ENCODE measurements at places on chromosomes 16 and 17.

GRCh38 chr17:44155488-44155887, 13.8 kb downstream of the HROB start:
- DNase-seq: no peak

- no peak for DNase-seq
Measured at GRCh38 chr16:74461826-74462225, 40.5 kb upstream of the CLEC18B start.

- no peak for DNase-seq
Measured at GRCh38 chr16:76318565-76318964, 41.4 kb downstream of the CNTNAP4 start.

- no peak for DNase-seq
Measured at GRCh38 chr16:11312718-11313492, 31.8 kb upstream of the PRM1 start.

DNA sequence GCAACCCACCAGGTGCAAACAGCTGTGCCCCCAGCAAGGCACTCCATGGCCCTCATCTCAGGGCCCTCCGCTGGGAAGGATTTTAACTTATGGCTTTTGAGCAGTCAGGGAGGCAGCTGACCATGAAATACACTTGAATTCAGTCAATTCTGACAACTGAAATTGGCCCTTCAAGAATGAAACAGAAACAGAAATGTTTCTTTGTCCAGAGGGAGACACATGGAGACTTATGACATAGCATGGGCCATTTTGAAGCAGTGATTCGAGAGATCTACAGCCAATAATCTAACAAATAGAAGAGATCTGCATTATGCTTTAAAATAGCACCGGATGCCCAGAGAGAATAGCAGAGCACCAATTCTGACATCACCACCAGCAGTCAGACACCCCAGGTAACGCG, 7.5 kb downstream of the CACNG1 start:
- DNase-seq: no peak

DNA sequence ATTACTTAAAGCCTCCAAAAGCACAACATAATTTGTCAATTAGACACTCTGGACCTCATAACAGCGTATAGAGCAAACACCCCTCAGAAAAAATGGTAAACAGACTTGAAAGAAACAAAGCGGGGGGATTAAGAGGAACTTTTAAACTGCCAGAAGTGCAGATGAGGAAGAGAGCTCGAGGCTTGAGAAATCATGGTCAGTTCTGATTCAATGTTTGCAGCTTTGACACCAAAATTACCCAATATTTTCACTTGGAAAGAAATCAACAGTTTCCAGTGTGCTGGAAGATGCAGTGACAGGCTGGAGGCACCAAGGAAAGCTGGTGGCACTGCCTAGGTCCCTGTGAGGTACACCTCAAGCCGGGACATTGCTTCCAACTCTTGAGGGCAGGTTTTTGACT, 180.9 kb upstream of the TOX3 start:
- DNase-seq: no peak

DNA sequence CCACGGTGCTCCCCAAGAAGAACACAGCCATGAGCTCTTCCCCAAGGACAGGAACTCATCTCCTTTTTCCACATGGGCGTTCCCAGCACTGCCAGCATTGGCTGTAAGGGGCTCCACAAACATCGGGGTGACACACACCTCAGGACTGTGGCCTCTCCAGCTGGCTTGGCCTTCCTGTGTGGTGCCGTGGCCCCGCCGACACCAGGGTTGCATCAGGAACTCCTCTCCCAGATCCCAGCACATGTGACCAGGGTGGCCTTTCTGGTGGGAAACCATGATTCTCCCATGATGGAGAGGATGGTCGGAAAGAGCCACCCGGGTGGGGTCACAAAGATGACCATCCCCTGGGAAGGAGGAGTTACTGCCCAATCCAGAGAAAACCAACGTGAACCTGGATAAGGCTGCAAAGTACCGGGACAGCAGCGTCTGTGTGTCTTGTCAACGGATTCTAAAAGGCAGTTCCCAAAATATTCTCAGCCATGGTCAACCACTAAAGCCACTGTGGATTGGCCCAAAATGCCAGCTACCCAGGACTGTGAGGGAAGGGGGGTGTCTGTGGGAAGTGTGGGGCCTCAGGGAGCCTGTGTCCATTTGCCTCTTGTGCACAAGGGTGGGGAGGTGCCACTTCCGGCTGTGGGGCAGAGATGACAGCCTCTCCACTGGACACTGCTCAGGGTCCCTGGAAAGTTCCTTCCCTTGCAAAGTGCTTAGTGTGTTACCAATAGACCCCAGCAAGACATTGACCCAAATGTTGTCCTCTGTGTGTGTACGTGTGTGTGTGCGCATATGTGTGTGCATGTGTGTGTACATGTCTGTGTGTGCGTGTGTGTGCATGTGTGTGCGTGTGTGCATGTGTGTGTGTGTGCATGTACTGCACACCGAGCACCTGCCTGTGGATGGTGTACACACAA, 78.0 kb upstream of the CBX4 start:
- no peak for DNase-seq

DNA sequence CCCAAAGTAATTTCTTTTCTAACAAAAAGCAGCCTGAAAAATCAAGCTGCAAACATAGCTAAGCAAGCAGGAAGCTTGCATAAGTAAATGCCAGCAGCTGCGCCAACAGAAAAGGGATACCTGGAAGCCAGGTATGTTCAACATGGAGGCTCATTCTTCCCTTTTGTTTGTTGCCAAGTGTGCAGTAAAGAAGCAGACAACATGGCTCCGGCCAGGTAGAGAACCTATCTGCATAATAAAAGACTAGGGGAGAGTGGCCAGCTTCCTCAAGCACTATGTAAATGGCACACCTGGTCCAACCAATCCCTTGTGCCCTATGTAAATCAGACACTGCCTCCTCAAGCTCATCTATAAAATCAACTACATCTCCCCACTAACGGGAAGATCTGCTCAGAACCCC, 1407.0 kb downstream of the CDH11 start:
- no peak for DNase-seq

- no peak for DNase-seq
Measured at GRCh38 chr16:64626776-64627175, 495.1 kb downstream of the CDH11 start.

- DNase-seq: no peak
Measured at GRCh38 chr17:917941-918740, 61.4 kb downstream of the NXN start.

DNA sequence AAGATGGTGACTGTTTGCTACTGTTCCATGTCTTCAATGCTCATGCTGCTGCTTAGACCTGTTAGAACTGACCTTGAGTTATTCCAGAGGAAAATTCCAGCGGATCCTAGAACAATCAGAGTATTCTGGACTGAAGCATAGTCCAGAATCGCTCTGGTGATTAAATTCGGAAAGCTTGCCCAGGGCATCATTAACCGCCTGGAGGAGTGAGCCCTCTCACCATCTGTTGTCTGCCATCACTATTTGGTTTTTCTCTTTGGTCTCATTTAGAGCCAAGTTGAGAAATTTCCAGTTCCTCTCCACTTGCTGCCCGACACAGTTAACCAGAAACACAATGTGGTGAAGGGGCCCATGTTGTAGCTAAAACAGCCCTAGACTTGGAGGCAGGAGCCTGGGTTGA, 104.1 kb downstream of the BMERB1 start:
- no peak for DNase-seq

DNA sequence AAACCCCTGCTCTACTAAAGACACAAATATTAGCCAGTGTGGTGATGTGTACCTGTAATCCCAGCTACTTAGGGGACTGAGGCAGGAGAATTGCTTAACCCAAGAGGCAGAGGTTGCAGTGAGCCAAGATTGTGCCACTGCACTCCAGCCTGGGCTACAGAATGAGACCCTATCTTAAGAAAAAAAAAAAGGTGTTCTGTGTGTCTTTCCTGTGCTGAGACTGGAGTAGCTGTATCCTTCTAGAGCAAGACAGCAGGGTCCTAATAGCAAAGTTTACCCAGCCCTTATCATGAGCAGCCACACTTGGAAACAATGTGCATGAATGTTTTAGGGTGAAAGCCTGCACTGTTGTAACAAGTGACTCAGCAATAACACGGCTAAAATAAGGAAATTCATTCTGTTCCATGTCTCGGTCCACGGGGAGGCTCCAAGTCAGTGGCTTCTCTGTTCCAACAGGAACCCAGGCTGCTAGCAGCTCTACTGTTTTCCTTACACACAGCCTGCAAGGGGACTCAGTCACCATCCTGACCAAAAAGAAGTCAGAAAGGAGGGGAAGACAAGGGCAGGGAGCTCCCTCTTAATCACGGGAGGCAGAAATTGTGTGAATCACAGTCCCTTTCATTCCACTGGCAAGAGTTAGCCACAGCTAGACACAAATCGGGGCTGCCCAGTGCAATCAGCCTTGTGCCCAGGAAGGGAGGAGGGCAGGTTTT, 7.1 kb upstream of the SLC5A11 start:
- no peak for DNase-seq

DNA sequence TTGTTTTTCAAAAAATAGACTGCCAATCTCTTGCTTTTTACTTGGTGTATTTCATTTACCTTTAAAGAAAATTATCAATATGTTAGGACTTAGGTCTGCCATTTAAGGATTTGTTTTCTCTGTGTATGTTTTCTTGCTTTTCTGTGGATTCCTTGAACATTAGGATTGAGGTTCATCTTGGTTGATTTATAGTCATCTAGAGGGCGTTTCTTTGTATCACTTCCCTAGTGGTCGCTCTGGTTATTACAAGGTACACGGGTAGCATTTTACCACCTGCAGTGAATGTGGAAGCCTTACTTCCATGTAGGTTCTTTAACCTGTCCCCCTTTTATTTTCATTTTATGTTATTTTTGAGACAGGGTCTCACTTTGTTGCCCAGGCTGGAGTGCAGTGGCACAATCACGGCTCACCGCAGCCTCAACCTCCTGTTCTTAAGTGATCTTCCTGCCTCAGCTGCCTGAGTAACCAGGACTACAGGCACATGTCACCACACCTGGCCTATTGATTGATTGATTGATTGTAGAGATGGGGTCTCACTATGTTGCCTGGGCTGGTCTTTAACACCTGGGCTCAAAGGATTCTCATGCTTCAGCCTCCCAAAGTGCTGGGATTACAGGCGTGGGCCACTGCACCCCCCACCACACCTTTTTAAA, 35.2 kb upstream of the CBX4 start:
- no peak for DNase-seq

GRCh38 chr17:18074566-18075272, 13.0 kb upstream of the DRG2 start:
- DNase-seq: no peak

- no peak for DNase-seq
Measured at GRCh38 chr17:76529224-76530094, 8.1 kb downstream of the CYGB start.

GRCh38 chr16:23155445-23156049, 6.3 kb upstream of the USP31 start:
- DNase-seq: no peak

- no peak for DNase-seq
Measured at GRCh38 chr17:42908872-42909700, 8.5 kb downstream of the G6PC1 start.

- no peak for DNase-seq
Measured at GRCh38 chr16:73329358-73330286, 281.7 kb upstream of the ZFHX3 start.

DNA sequence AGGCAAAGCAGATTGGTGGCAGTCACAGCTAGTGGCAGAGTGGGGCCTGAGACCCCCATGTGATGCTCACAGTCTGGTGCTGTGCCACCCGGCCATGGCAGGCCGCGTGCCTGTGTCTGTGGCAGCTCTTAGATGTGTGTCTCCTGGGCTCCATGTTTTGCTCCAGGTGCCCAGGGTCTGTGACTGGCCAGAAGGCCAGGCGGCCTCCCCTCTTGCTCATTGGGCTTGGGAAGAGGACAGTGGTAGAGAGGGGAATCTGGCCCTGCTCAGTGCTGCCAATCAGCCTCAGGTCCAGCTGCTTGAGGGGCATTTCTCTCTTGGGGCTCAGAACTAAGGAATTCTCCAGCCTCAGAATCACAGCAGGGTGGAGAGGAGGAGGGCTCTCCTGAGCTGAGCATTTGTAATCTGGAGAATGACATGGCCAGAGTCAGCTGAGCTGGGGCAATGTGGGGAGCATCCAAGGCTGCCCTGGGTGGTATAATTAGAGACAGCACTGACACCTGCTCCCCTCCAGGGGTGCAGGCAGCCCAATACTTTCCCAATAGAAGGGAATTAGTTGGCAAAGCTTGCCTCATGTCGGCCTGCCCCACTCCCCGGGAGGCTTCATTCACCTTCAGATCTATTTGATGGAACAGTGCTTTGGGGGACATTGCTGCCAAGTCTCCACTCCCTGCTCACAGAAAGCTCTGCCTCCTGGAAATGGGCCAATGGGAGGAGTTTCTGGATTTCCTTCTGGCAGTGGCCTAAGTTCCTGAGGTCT, 2.7 kb upstream of the LASP1NB start:
- no peak for DNase-seq

GRCh38 chr17:13182854-13183253, 165.0 kb upstream of the ELAC2 start:
- no peak for DNase-seq

- no peak for DNase-seq
Measured at GRCh38 chr16:8251298-8251697, 339.0 kb downstream of the TMEM114 start.

DNA sequence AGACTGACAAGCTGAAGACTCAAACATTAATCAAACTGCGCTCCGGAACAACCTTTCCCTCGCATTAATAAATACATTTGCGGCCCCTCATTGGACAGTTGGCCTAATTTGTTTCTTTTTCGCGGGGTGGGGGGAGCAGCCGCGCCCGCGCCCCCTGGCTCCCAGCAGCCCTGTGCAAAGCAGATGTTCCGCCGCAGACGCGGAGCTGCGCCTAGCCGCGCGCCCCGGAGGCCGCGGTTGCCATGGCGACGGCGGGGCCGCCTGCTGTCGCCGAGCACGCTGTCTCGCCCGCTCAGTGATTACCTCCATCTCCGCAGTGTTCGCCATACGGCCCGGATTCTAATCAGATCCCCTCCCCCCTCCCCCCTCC, 25.5 kb downstream of the COPZ2 start:
- DNase-seq: no peak

- DNase-seq: no peak
Measured at GRCh38 chr17:1216217-1217088, 36.7 kb upstream of the ABR start.
